ENCODE measurements at places on chromosomes 16 and 17.

GRCh38 chr16:88534638-88535190 is 35.5 kb upstream of the ZC3H18 start:
- no peak for DNase-seq

- DNase-seq, result peak; percentile 65
Observed at GRCh38 chr17:74296548-74296936, 22.5 kb downstream of the DNAI2 start.

DNA sequence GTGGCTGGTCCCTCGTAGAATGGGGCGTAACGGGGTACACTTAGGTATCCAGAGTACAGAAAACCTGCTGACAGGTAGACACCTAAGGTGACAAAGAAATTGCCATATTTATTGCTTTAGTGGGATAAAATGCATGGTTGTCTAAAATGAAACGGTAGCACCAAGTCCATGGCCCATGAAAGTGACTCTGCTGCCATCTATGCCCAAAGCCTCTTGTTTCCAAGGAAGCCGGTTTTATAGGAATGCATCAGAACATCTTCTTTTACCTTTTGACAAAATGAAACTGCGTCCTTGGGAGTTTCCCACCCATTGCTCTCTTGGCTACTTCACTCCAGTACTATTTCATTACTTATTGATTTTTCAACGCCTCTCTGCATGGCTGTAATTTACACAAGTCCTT is 151.3 kb upstream of the ZFHX3 start:
- no peak for DNase-seq

DNA sequence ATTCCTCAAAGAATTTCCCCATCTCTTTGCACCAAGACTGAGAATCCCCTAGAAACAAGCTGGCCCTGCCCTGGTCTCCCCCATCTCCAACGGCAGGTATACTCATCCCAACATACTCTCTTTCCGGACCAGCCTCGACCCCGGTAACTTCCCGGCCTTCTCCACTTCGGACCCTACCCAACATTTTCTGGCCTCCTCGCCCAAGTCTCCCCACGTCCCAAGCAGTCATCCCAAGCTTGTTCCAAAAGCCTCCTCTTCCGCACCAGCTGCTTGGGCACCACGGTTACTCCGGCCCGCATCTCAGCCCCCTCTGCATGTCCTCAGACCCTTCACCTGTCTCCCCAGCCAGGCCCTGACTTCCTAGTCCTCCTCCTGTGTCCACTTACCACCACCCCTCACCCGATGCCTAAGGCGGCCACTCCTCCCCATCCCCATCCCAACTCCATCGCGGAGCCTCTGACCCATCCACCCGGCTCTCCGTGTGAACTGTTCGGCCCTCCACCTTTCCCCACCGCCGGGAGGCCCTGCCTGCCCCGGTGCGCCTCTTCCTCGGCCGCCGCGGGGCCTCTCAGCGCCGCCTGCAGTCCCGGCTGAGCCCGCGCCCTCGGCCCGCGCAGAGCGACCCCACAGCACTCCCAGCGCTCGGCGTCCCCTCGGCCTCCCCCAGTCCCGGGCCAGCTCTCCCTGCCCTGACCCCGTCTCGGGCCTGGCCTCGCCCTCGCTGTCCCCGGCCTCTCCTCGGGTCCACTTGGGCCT is 994 bp downstream of the PITPNA start:
- peak; percentile 16 for DNase-seq

- no peak for DNase-seq
Observed at GRCh38 chr16:1647856-1648255, 30.2 kb upstream of the JPT2 start.

DNA sequence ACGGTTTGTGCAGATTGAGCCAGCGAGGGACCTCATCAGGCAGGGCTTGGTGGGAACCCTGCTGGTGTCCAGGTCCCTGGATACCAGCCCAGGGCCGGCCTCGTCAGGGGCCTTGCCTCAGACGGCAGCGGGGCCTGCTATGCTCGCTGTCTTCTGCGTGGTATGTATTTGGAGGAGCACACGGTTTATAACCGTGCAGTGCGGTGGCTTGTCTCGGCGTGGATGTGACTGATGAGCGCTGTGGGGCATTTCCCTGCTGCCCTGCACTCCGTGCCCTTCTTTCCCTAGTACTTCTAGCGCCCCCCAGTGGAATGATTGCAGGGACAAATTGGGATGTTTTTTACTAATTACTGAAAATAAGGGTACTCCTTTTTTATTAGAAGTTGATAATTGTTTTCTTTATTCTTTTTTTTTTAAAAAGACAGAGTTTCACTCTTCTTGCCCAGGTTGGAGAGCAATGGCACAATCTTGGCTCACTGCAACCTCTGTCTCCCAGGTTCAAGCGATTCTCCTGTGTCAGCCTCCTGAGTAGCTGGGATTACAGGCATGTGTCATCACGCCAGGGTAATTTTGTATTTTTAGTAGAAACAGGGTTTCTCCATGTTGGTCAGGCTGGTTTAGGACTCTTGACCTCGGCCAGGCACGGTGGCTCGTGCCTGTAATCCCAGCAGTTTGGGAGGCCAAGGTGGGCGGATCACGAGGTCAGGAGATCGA is 15.3 kb downstream of the TBCD start:
- DNase-seq, result no peak

DNA sequence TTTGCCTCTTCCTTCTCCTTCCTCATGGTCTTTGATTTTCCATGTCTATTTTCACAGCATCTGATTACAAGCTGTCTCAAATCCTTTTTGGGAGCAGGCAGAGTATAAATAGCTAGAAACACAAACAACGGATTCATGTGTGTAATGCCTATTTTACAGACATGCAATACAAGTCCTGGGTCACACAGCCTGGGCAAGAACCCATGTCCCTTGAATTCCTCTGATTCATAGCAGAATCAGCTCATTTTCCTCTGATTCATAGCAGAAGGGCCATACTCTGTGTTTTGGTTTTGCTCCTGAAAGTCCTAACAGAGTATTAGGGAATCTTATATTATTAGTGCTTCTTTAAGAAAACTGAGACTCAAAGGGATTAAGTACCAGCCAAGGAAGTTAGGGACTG is 71.3 kb downstream of the IRX5 start:
- no peak for DNase-seq

DNA sequence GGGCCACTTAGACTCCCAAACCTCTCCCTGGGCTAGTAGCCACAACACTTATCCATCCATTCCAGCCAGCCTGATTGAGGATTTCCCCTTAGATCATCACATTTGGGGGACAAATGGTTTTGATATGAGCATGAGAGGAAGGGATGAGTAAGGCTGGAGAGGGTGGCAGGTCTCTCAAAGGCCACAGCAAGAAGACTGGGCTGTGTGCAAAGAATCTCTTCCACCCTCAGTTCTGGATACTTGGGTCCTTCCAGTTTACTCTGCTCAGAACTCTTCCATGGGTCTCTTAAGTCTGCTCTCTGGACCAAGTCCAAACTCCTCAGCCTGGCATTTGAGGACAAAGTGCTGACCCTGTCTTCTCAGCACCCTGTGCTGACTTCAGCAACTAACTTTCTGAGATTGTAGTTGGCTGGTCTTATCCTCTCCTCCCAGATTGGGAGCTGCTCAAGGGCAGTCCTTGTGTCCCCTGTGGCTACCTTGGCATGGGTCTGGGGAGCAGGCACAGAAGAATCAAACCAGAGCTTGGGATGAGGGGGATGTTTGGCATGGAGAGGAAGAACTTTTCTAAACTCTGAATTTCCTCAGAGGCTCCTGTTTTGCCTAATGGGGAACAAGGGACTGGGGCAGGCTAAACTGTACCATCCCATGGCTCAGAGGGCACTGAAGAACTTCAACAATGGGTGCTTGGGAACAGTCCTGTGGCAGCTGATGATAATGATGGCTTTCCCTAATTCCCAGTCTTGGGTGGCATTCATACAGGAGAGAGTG is 3.1 kb upstream of the NFATC3 start:
- DNase-seq, result no peak

DNA sequence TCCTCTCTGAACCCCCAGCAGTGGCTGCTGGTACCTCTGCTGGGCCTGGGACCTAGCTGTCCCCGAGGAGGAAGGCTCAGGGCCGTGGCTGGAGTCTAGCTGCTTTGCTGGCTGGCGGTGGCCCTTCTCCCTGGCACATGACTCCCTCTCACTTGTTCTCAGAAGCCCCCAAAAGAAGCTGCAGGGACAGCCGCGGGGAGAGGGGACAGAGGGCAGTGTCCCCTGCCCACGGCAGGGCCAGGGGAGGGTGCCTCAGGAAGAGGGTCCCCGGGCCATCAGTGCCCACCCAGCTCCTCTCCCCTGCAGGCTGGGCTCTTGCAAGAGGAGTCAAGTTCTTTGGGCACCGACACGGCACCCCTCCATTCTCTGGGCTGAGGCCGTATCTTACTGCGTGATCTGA is 46.6 kb downstream of the VAC14 start:
- no peak for DNase-seq

GRCh38 chr16:54931120-54932014 is 702 bp downstream of the IRX5 start:
- DNase-seq, result peak; percentile 50

- DNase-seq, result peak; percentile 79
Observed at GRCh38 chr17:8056232-8056975, 17.5 kb downstream of the ALOX15B start.

GRCh38 chr17:72531729-72532128 is 410.9 kb downstream of the SOX9 start:
- no peak for DNase-seq

GRCh38 chr16:55136356-55137150 is 187.4 kb upstream of the IRX6 start:
- no peak for DNase-seq

DNA sequence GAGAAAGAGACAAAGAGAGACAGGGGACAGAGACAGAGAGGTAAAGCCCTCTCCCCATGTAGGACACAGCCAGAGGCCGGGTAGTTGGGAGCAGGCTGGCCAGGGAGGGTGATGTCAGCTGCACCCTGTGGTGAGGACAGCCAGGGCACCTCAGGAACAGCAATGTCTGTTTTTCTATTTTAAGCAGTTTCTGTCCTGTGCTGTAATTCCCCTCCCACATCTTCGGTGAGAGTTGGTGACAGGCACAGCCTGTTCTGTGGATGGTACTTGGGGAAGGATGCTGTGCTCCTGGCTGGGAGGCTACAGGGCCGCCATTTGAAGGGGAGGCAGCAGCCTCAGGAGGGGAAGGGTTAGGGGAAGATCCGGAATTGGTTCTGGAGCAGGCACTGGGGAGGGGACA is 163.5 kb downstream of the SDK2 start:
- DNase-seq, result no peak

Measured in SW480 (cell line).